ENCODE measurements at places on chromosomes 3 and 15. TPM values are rescaled to one million over a fixed set of nuclear protein-coding genes. Genes with fewer than 3 reads are reported as not detected.

DNA sequence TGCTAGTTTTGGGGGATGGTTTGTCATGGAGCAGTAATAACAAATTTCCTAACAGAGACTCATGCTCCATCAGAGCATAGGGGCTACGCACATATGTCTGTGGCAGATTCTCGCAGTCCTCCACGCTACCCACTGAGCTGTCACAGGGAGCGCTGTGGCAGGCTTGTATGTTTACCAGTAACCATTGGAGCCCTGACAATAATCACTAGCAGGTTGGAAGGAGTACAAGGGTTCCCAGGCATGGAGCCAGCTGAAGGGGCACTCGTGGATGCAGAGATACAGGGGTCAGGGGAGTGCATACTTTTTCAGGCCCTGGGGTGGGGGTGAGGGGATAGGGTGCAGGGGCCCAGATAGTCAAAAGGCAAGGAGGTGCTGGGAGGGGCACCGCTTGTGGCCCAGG lies 7.9 kb upstream of the GP9 start:
- DNase-seq, result no peak

DNA sequence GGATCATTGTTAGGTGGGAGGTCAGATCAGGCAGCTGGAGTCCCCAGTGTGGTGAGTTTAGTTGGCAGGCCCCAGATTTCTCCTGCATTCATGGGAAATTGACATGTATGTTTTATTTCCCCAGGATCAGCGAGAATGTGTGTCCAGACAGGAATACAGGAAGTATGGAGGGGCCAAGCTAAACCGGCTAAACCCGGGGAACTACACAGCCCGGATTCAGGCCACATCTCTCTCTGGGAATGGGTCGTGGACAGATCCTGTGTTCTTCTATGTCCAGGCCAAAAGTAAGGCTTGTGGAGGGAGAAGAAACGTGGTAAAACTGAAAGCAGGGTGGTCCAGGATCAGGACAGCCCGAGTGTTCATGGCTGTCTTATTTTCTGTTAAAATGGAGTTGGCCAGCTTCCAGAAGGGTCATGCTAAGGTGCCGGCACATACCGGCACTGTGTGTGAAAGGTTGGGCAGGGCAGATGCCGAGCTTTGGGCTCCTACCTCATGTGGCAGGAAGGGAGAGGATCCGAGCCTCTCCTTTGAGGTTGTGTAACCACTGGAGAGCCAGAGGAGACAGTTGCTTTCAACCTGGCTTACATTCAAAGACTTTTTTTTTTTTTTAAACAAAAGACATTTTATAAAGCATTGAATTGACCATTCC lies 83.1 kb downstream of the PGPEP1L start:
- DNase-seq, result no peak

- no peak for DNase-seq
These were observed 170.4 kb downstream of the KLHL25 start for GRCh38 chr15:85624291-85624801.

DNA sequence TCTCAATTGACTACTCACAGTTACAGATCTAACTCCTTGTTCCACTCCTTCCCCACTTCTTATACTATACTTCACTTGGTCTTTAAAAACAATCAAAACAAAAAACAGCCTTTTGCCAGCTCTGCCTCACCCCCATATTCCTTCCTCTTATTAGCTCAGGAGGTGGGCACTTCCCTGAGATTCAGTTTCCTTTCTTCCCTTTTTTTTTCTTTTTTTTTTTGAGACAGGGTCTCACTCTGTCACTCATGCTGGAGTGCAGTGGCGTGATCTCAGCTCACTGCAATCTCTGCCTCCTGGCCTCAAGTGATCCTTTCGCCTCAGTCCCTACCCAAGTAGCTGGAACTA lies 6.9 kb downstream of the C3orf62 start:
- no peak for DNase-seq

GRCh38 chr3:139159356-139159755 lies 114.7 kb upstream of the PRR23C start:
- DNase-seq, result no peak

DNA sequence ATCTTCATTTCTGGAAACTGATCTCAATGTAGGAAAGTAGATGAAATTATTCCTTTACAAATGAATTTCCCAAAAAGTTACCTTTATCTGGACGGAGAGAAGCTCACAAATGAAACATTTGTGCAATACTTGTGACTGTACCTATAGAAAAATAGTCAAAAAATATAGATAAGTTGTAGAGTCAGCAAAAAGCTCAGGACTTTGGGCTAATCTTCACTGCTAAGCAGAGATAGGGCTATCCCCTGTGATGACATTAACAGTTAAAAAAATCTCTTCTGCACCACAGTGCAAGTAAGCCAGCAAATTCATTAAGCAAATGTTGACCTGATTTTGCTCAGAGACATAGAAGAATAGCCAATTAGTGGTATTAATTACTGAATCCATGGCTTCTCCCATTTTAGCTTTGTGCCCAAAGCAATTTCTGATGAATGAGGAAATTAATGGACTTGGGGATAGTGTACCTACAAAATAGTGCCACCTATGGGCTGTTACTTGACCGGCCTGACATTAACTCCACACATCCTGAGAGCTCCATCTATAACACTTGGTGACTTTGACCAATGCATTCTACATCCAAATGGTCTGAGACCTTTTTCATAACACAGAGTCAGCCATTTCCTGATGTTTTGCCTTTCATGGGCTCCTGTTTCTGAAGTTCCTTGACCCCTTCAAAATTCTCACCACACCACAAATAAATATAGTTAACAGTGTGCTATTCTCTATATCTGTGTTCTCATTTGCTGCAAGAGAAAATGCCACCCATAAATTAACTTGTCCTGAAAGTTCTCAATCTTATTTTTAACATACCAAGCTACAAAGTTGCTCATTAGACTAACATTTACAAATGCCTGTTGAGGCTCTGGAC lies 105.0 kb downstream of the SSR3 start:
- peak; percentile 18 for DNase-seq

DNA sequence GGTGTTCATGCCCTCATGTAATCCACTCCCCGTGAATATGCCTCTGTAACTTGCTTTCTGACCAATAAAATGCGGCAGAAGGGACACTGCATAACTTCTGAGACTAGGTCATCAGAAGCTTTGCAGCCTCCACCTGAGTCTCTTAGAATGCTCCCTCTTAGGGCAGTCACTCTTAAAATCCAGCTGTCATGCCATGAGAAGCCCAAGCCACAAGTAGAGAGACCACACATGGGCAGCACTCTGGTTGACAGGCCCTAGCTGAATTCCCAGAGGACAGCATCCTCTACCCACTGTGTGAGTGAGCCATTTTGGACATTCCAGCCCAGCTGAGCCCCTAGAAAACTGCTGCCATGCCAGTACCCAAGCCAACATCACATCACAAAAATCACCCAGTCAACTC lies 41.4 kb downstream of the SCAPER start:
- DNase-seq, result no peak

- no peak for DNase-seq
These were observed 168.6 kb downstream of the APBA2 start for GRCh38 chr15:29054171-29055045.

GRCh38 chr15:68644083-68644904 lies 65.5 kb downstream of the CORO2B start:
- DNase-seq, result no peak

- no peak for DNase-seq
These were observed 147.0 kb downstream of the PDE8A start for GRCh38 chr15:85128621-85129020.

DNA sequence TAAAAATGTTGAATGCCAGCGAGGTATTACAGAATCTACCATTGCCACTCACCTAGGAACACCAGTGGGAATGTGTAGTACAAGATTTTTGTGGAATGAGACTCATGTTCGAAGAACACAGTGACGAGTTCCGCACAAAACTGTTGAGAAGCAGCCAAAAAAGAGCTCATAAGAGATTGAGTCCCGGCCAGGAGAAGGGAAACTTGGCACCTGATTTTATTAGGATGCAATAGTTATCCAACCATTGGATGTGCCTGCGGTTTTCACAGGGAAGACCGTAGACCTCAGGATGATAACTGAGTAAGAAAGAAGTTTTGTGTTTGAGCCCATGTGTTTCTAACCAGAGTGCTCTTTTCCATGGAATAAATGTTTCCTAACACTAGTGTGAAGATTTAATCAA lies 88.9 kb downstream of the PTPRG start:
- DNase-seq, result no peak

DNA sequence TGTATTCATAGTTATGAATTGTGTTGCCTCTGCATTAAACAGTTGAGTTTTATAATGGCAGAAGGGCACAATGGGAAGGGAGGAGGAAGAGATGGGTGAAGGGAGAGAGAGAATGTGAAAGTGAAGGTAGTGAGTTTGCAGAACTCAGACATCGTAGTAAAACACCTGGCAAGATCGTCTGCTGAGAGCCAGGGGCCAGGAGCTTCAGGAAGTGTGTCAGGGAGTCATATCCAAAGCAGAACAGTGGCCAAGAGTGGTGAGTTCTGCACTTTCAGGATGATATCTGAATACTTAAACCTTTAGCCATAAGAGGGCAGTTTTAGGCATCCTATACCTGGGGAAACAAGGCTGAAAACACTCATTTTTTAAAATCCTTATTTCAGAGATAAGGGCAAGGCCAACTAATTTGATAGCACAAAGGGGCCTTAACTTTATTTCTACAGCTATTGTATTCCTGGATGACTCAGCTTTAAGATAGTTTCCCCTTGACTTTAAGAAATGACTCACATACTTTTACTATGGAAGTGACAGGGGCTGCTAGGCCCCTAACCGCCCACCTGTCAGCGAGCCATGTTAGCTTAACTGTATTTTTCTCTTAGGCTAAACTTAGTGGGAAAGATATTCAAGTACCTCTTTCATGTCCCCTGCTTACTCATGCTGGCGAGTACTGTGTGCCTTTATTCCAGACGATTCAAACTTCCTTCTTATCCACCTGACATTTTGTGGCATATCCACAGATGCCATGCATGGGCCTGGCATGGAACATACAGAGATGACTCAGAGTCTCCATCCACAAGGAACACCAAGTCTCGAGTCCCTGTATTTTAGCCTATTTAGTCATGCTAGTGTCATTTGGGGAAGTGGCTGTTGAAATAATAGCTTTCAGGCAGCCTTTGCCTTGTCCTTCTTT lies 53.9 kb downstream of the RLBP1 start:
- no peak for DNase-seq

DNA sequence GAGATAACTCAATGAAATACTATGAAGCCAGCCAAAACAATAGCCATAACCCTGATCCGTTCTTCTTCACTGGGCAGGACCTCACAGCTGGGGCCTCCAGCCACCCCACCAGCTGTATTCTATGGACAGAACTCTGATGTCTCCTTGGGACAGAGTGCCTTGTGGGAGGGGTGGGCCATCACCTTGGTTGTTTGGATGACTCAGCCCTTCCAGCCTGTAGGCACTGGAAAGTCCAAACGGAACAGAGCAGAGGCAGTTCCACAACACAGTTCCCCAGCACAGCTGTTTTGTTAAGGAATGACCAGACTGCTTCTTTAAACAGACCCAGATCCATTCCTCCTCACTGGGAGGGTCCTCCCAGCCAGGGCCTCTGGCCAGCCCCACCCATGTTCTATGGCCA lies 31.9 kb upstream of the ZBED2 start:
- no peak for DNase-seq

- DNase-seq, result no peak
These were observed 3.4 kb downstream of the CYP1A2 start for GRCh38 chr15:74752011-74752410.

DNA sequence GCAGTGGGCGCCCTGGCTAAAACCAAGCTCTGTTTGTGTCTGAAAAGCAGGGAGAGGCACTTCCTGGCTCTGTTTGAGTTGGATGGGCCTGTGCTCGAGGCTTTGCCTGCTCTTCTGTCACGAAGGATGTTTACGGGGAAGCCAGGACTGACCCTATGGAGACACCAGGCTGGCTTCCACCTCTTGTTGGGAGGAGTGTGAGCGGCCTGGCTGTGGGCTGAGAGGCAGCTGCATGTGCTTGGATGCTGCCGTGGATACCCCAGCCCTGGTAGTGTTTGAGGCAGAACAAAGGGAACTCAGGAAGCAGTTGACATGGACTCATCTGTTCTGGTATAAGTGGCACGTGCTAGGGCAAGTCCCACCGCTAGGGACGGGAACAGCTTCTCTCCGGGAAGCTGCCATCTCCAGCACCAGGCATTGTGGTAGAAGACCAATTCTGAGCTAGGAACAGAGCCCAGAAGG lies 17.6 kb upstream of the SLC41A3 start:
- DNase-seq, result no peak

DNA sequence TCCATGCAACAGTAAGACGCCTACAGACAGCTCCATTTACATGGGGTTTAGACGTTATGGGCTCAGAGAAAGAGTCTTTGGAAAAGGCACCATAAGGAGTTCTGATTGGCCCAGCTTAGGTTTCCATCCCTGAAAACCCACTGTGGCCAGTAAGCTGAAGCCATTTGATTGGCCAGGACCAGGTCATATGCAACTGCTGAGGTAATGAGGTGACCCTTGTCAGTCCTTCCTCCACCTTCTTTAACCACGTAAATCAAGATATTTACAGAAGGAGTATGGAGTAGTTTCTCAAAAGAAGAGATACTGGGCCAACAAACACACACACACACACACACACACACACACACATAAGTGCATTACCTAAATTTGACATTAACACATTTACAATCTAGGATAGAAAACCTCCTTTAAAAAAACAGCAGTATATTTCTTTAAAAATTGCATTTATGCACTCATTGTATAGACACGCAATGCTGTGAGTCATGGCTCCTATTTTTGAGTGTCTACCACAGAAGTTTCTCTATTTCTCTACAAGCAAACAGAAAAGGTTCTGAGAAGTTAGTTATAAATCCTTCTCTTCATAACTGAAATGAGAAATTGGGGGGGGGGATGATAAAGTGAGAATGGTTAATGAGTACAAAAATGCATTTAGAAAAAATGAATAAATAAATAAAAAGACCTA lies 16.3 kb upstream of the MB21D2 start:
- no peak for DNase-seq

The STAB1 gene
- total RNA-seq, result 2.6 TPM

The MUSTN1 gene
- total RNA-seq, result 3.3 TPM

The NMB gene
- 14.9 TPM for total RNA-seq

The GREM1 gene
- total RNA-seq, result 0.71 TPM

The LRTM1 gene
- not detected for total RNA-seq

The PRICKLE2 gene
- 5.6 TPM for total RNA-seq

The DNAJA4 gene
- 10.1 TPM for total RNA-seq

The ITPR1 gene
- 10.3 TPM for total RNA-seq

The TMOD2 gene
- total RNA-seq, result 3.3 TPM

The CLDN18 gene
- 0.16 TPM for total RNA-seq

The MEGF11 gene
- total RNA-seq, result 2.7 TPM
